ENCODE measurements at places on chromosomes 7 and 10.
A peak's percentile ranks its signal among the peaks of the same experiment; 100 is the strongest.

- no peak for DNase-seq
Measured at GRCh38 chr7:82110146-82110840, 333.3 kb downstream of the CACNA2D1 start.

DNA sequence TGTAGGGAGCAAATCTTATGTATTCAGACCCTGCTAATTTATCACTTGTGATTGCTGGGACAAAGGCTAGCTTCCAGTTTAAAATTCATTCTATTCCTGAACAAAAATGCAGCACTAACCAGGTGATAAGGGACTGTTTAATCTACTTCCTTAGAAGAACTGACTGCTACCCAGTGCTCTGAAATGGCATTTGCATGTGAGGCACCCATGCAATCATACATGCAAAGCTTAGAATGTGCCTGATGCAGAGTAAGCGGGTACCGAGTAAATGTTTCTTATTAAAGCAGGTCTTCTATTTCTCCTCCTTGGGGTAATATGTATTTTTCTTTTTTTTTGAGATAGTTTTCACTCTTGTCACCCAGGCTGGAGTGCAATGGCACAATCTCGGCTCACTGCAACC, 54.5 kb downstream of the NEURL1 start:
- DNase-seq: no peak

DNA sequence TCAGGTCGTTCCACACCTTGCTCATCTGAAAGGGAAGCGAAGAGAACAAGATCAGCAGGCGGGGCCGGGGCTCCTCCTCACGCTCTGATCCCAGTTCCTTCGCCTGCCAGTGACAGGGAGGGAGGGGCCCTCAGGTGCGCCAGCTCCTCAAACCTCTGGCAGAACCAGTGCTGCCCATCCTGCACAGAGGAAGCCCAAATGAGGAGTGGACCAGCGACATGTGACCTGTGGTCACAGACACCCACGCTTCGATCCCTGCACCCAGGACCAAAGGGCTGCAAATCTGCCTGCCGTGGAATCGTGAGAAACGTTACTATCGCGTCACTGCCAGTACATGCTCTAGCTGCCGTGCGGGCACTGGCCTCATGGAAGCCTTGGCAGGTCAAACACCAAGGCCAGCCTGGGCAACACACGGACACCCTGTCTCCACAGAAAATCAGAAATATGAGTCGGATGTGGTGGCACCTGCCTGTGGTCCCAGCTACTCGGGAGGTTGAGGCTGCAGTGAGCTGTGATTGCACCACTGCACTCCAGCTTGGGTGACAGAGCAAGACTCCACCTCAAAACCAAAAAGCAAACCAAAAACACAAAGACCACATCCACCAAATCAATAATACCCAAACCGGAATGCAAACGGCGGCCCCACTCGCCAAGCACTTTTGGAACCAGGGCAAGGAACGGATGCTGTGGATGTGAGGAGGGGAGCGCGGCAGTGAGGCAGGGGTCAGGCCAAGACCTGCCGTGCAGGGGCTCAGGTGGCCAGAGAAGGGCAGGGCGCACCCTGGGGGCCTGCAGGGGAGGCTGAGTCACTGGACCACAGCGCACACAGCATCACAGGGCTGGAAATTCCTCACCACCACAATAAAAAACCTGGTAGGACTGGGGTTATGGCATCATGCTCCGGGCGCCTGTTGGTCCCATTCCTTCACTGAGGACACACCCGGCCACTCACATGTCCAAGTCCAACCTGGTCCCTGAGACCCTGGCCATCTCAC, 13.4 kb downstream of the NUDT1 start:
- DNase-seq: no peak

DNA sequence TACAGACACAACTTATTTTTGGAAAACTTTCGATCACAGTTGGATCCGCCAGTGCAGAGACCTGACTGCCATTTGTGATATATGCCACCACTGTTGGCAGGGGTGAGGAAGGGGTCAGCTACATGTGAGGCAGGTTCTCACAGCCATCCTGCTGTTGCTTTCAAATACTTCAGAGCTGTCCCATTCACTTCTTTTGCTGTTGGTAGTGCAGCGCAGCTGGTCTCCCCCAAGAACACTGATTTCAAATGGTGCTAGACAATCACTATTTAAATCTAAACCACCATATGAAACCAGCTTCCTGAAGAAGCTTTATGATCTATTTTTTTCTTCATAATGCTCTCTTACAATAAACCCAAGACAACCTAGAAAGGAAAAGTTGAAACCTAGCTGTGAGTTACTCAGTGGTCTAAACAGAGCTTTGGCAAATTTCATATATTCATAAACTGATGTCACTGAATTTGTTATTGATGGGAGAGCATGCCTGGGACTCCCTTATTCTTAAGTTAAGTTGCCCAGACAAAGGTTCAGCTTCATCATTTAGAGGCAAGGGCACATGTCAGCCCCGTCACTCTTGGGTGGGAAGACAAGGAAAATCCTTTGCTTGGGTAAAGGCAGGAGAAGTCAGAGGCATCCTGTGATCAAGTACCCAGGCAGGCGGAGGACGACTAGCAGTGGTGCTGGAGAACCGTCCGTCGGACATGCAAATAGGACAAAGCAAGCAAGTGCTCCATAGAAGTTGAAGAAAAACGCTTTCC, 143.4 kb upstream of the KLF14 start:
- DNase-seq: no peak

- DNase-seq: no peak
Measured at GRCh38 chr10:25952857-25953256, 18.8 kb downstream of the MYO3A start.

GRCh38 chr7:43834463-43835251, 34.7 kb downstream of the MRPS24 start:
- DNase-seq: no peak

- no peak for DNase-seq
Measured at GRCh38 chr10:97120370-97120769, 65.4 kb downstream of the SLIT1 start.

- DNase-seq: no peak
Measured at GRCh38 chr7:29405891-29406290, 157.7 kb upstream of the PRR15 start.

- no peak for DNase-seq
Measured at GRCh38 chr7:26420422-26421019, 128.9 kb downstream of the SNX10 start.

- DNase-seq: no peak
Measured at GRCh38 chr7:81155654-81156373, 237.0 kb upstream of the SEMA3C start.

- no peak for DNase-seq
Measured at GRCh38 chr7:83271212-83272099, 108.8 kb upstream of the PCLO start.

GRCh38 chr7:77367976-77368375, 48.2 kb downstream of the GSAP start:
- DNase-seq: no peak

DNA sequence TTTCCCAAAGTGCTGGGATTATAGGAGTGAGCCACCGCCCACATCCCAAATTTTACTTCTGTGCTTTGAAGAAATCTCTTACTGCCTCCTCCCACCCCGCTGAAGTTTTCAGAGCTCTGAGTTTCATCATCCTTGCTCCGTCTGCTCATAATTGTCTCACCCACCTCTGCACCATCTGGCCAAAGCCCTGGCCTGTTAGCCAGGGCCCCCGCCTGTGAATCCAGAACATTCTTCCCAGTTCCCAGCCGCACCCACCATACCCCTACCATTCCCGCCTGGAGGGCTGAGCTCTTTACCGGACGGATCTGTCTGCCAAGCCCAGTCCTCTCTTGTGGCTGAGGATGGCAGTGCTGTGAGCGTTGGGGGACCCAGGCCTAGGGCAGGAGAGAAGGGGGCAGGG, 14.5 kb downstream of the SSC4D start:
- no peak for DNase-seq

DNA sequence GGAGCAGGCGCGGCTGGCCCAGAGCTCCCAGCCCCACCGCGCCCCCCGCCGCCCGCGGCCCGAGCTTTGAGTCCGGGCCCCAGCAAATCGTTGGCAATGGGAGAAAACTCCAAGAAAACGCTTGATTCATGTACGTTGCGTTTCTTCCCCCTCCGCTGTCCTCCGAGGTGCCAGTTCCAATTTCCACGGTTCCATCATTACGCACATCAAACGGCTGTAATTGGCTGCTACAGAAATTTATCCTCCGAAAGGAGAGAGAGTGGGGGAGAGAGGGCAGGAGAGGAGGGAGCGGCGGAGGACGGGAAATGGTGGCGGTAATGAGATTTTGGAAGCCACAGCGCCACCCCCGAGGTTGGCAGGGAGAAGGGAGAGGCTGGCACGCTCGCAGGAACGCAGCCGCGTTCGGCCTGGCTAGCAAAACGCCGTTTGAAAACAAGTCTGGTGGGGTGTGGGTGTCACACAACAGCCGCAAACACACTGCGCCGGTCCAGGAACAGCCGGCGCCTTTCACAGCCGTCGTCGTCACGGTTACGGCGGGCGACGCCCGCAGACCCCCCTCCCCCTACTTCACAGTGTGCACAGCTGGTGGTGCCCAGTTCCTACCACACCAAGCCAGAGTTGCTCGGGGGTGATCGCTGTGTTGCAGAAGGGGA, 57.5 kb downstream of the UNCX start:
- DNase-seq: peak; percentile 52

GRCh38 chr10:96259150-96259549, 12.2 kb downstream of the BLNK start:
- DNase-seq: no peak
